Daoy (cell line): ENCODE measurements at places on chromosomes 5 and 9. TPM values are rescaled to one million over a fixed set of nuclear protein-coding genes. Genes with fewer than 3 reads are reported as not detected.

The WDR38 gene
- total RNA-seq = 0.12 TPM in 1 of 2 replicates, not detected in the other

The RMRP gene
- 3,813 and 4,416 TPM in 2 replicates for total RNA-seq

The SLC6A3 gene
- not detected in 2 replicates for total RNA-seq

The TUSC1 gene
- not detected in 2 replicates for total RNA-seq

The PCDHB10 gene
- 0.40 and 0.71 TPM in 2 replicates for total RNA-seq

The CARTPT gene
- not detected in 2 replicates for total RNA-seq
